ENCODE measurements at places on chromosomes 2 and 18.

GRCh38 chr2:72755647-72756423, 70.0 kb downstream of the EXOC6B start:
- no peak for DNase-seq

- no peak for DNase-seq
Observed at GRCh38 chr2:137223722-137224121, 458.4 kb downstream of the THSD7B start.

GRCh38 chr18:40559556-40559955, 1395.5 kb upstream of the PIK3C3 start:
- no peak for DNase-seq

DNA sequence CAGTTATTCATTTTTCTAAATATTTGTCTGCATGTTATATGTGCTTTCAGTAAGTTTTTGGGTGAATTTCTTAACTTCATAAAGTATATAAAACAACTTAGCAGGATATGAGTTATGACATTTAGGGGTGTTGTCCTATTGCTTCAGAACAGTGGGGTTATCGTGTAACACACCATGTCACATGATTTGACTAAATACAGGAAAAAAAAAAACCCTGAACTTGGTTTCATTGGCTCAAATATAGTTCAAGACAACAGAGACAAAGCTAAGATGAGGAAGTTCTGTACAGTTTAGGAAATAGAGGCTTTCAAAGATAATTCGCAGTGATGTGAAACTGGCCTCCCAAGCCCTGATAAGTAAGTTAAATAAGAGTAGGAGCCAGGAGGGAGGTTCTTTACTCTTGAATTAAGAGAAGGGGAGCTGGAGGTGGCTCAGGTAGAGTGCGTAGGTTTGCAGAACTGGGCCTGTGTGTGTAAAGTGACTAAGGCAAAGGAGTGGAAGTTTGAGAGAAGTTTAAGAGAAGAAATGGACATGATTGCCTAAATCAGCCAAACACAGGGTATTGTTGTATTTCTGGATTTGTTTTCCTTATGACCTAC, 53.9 kb downstream of the LIMS1 start:
- no peak for DNase-seq

GRCh38 chr2:57934659-57935058, 111.9 kb upstream of the VRK2 start:
- DNase-seq = no peak

GRCh38 chr2:159075727-159076126, 107.3 kb downstream of the TANC1 start:
- DNase-seq = no peak

DNA sequence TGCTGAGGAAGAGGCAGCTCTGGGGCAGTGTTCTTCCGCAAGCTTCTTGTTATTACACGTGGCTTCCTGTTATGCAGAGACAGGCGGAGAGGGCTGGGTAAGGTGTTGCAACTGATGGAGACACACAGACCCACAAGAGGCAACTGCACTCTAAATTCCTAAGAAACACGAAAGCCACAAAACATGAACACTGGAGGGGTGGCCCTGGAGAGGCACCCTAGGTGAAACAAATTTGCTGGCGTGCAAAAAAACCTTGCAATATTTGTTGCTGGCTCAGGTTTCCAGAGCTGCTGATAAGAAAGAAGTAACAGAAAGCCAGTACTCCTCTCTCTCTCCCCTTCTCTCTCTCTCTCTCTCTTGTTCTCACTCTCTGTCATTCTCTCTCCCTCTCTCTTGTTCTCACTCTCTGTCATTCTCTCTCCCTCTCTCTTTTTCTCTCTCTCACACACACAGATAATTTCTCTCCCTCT, 31.8 kb downstream of the ARHGAP25 start:
- no peak for DNase-seq

- DNase-seq = no peak
Observed at GRCh38 chr2:233836359-233836758, 18.0 kb downstream of the HJURP start.

GRCh38 chr2:124993809-124994208, 968.7 kb downstream of the CNTNAP5 start:
- DNase-seq = no peak

GRCh38 chr18:55592106-55592505, 4.1 kb upstream of the TCF4 start:
- no peak for DNase-seq

- no peak for DNase-seq
Observed at GRCh38 chr2:18402-19271, 27.7 kb downstream of the FAM110C start.

DNA sequence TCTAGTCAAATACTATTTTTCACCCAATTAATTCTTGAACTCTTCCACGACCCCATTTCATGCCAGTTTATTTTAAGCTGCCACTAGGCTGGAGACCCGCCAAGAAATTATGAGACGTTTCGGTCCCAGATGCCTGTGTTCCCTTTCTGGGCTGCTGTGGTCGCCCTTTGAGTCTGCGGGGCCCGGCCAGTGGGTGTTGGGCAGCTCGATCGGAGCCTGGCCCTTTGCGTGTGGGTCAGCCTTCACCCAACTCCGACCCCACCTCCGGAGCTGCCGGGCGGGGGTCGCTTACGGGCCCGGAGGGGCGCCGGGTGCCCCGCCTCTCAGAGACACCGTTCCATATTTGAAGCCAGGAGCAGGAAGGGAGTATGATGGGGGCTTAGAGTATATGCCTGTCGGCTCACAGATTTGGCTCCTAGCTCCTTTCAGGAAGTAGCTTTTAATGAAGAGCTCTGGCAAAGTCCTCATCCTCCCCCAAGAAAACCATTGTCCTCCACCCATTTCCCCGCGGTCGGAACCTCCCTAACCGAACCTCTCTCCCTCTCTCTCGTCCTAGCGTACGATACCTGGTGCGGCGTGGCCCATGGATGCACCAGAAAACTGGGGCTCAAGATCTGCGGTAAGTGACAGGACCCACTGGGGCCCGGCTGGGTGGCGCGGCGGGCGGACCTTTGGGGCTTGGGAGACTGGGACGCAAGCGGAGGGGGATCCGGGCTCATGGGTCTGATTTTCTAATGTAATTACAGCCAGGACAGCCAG, 5.0 kb downstream of the GAD1 start:
- no peak for DNase-seq

GRCh38 chr2:79511320-79511951, 1.4 kb upstream of the CTNNA2 start:
- no peak for DNase-seq

DNA sequence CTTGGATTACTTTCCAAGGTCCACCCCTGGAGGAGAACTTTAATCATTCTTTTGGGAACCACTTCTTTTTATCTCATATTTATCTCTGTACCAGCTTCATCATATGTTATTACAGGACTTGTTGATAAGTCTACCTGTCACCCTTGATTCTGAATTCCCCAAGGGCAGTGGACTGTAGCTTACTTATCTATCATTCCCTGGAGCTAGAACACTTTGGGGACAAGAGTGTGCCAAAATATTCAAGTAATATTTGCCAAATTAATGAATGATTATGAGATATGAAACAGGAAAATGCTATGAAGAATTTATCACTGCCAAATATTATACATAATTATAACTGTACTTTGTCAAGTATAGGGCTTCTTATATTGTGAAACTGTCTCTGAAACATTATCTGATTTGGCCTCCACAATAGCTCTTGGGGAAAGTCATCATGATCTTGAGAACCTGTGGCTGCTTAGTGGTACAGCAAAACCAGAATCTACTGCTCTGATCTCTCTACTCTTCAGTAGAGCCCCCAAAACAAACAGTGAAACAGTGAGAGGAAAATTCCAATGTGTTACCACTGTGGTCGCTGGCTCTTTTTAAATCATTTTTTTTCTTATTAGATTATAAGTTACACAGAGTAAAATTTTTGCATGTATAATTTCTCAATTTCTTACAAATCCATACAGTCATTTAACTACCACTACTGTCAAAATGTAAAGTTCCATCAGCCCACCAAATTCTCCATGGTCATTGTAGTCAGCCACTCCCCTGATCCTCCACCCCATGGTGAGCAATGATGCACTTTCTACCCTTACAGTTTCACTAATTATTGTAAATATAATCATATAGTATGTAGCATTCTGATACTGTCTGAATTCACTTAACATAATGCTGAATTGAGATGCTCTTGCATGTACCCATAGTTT, 197.5 kb downstream of the PIEZO2 start:
- DNase-seq = no peak

GRCh38 chr2:25165992-25166875, 2.1 kb downstream of the POMC start:
- no peak for DNase-seq

DNA sequence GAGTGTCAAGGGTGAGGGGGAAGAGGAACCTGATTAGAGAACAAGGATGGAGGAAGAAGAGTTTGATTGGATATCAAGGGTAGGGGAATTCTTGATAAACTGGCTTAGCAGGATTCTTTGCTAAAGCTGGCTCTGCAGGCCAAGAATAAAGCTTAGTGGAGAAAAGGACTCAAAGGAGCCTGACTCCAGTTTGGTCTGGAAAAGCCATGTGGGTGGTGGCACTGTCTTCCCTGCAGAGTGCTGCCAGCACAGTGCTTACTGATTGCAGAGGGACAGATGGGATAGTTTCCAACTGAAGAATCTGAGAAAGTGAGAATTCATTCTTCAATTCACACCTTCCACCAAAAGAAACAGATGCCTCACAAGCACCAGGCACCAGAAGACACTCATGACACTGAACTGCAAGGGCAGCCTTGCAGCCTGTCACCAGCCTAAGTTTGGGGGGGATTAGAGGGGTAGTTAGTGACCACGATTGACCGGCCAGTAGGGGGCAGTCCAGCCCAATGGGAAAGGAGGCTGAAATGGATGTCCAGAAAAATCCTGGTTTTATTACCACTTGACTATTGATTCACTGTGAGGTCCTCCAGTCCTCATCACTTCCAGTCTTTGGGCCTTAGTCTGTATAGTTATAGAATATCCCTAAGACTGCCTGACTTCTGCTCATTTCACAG, 334.5 kb downstream of the SMAD2 start:
- no peak for DNase-seq

DNA sequence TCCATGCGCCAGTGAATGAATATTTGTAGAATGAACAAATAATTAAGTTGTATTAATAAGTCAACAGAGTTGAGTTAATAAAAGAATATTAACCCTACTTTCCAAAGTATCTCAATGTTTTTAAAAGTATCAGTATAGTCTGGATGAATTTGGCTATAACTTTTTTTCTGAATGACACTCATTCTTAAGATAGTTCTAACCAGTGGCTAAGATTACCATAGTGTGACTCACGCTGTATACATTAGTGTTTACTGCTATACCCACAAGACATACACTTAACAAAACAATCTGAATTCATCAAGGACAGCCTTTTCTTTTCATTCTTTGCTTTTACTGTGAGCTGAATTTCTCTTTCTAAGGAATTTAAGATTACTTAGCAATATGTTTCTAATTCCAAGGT, 77.0 kb upstream of the PDE1A start:
- DNase-seq = no peak

- DNase-seq = no peak
Observed at GRCh38 chr18:54296062-54296461, 26.7 kb downstream of the POLI start.

GRCh38 chr2:37784071-37784758, 112.8 kb upstream of the CDC42EP3 start:
- DNase-seq = no peak

GRCh38 chr18:33020877-33021276, 248.1 kb upstream of the KLHL14 start:
- no peak for DNase-seq

- no peak for DNase-seq
Observed at GRCh38 chr2:193627187-193627926, 1432.6 kb upstream of the TMEFF2 start.

DNA sequence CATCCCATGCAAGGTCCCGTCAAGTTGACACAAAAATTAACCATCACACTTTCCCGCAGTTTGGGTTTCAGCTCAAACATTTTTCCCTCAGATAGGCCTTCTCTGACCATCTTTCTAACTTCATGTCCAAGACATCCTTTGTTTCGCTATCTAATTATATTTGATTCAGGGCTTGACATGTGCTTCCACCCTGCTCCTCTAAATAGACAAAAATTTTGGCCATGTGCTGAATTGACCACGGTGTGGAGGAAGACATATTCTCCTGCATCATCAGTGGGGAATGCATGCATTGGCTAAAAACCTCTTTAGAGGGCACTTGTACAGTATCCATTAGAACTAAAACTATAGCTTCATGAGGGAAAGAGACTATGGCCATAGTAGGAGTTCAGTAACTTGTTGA, 81.2 kb downstream of the PLCL1 start:
- no peak for DNase-seq

DNA sequence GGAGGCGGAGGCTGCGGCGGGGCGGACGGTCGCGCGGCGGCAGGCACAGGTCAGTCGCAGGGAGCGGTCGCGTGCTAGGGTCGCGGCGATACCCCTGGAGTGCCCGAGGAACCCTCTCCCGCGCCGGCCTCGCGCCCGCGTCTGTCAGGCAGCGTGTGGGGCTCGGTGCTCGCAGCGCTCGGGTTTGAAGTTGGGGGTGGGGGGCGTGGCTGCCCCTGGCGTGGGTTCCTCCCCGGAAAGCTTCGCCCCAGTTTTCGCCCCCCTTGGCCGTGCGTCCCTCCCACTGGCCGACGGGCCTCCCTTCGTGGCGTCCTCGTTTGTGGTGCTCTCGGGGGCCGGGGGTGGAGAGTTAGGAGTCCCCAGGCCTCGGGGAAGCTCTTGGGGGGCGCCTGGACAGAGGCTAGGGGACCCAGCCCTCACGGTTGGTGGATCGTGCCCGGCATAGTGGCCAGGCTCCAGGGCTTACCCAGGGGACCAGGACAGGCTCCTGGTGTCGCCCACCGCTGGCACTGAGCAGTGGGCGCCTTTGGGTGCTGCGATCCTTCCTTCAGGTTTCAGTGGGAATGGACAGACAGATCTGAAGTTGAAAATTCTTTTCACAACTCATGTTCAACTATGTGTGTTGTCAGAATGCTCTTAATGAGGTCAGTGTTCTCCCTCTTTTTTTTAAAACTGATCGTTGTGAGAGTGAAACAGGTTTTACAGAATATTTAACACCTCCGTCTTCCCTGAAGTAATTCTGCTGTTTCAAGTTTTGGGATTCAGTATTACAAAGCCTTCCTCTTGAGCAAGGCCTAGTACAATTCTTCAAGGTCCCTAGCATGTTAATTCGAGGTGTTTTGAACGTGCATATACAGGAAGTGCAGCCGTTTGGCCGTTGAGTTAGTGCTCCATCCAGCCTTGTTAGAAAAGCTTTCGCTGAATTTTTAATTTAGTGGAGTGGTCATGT, 604 bp downstream of the RALBP1 start:
- DNase-seq = peak; percentile 22

DNA sequence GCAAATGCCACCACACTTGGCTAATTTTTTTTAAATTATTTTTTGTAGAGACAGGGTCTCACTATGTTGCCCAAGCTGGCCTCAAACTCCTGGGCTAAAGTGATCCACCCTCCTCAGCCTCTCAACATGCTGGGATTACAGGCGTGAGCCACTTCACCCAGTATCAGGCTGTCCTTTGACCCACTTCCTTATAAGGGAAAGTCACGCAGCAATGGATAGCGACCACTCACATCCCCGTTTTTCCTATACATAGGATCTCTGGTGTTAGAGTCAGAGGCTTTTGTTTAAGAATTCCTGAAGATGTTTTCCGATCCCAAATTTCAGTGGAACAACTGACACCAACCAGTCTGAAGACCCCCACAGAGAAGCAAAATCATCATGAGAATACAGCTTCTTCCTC, 41.4 kb upstream of the RFX8 start:
- DNase-seq = no peak

Measured in stimulated activated CD4-positive, alpha-beta T cell treated with anti-CD3 and anti-CD28 coated beads, Interleukin-1b, Interleukin-23, amount 100 ng/mL, for 1 hour (primary cell).